ENCODE measurements at places on chromosomes 5 and 9.

GRCh38 chr5:172834415-172835289, 601 bp downstream of the ERGIC1 start:
- DNase-seq, result no peak

DNA sequence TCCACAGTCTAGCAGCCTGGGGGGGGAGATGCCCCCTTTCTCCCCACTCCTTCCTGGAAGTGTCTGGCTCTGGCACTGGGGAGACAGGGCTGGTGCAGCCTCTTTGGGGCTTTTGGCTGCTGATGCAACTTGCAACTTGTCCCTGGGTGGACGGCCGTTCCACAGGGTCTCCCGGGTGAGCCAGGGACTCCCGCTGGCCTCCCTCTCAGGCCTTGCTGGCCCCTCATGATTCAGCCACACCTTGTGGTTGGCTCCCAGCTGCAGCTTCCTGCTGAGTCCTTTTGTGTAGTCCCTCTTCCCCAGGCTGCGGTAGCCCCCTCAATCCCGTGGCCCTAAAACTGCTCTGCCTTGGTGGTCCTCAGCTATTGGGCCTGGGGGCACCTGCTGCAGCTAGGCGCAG, 283.5 kb downstream of the PBX3 start:
- no peak for DNase-seq

DNA sequence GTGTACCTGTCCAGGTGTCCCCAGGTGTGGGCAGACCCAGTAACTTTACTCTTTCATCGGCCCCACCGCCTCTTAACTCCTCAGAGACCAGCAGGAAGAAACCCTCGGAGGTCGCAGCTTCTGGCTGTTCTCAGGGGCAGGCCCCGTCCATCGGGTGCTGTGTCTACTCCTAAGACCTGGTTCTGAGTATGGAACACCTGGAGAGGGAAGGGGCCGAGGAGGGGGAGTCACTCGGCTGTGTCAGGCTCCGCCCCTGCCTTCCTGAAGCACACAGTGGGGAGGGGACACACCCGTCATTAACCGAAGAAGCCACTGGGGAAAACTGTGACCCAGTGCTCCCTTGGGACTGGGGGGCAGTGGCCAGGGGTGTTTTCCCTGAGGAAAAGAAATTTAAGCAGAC, 22.3 kb downstream of the NTNG2 start:
- no peak for DNase-seq

- no peak for DNase-seq
Observed at GRCh38 chr5:143425835-143426234, 22.3 kb upstream of the NR3C1 start.

- DNase-seq, result no peak
Observed at GRCh38 chr5:57410374-57411320, 72.0 kb downstream of the ACTBL2 start.

GRCh38 chr5:152634586-152634985, 229.5 kb upstream of the NMUR2 start:
- peak; percentile 55 for DNase-seq

GRCh38 chr9:68560071-68560844, 19.6 kb upstream of the TMEM252 start:
- DNase-seq, result no peak

DNA sequence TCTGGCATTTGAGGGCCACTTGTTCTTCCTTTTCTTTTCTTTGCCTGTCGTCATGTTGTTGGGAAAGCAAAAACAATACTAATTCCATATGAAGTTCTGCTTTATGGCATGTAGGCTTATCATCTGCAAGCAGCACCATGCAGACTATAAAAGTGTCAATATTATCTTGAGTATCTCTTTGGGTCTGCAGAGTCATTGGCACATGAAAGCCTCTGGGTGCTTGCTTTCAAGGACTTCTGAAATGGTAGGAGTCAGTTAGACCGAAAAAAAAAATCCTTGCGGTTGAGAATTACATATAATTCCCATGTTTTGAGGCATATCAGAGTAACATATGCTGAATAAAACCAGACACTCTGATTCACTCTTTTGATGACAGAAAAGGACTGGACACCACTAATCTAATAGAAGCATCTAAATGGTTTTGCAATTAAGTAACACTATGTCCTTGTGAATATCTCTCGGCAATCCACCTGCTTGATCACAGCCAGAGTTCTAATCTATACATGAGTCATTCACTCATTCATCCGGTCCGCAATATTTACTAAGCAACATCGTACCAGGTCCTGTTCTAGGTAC, 44.4 kb downstream of the GNAQ start:
- DNase-seq, result no peak

- no peak for DNase-seq
Observed at GRCh38 chr5:94218374-94218773, 400.0 kb downstream of the KIAA0825 start.

GRCh38 chr5:172837640-172838039, 3.6 kb downstream of the ERGIC1 start:
- no peak for DNase-seq

DNA sequence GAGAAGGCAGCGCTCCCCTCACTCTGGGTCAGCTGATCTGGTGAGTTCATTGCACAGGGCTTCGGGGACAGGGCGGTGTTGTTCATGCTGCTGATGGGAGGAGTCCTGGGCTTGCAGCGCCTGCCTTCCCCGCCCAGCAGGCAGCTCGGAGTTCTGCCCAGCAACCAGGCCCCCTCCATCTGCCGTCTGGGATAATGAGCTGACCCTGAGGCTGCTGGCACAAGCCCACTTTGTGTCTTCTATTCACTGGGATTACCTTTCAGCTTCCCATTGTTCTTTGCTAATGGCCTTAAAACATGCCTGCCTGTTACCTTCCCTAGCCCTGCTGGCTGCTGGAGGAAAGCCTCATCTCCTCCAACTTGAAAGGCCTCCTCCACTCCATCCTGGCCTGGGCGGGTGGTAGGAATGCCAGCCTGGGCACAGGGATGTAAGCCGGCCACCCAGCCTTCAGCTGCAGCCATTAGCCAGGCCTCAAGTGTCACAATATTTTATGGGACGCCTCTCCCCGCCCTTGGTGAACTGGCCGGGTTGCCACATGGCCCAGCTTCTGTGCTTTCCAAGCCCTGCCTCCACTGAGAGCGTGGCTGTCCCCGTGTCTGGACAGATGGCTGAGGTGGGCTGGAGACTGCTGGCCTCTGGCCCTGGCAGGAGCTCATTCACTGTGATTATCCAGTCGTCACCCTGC, 70.4 kb downstream of the GADD45G start:
- peak; percentile 82 for DNase-seq

- DNase-seq, result no peak
Observed at GRCh38 chr9:111683392-111683791, 22.0 kb downstream of the GNG10 start.

GRCh38 chr9:125949703-125950460, 202.7 kb downstream of the PBX3 start:
- no peak for DNase-seq

DNA sequence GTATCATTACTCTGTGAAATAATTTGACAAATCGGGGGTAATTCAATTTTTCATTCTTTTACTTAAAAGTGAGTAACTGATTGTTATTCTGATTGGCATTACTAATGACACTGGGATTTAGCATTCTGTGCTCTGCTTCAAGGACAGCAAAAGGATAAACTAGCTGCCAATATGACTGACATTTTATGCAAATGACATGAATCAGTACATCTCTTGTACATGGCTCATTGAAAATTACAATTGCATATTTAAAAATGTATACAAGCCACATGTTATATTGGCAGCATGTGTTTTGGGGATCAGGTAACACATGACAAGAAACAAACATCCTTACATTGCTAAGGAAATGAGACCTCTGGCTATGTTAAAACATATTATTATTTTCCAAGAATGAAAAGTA, 79.0 kb downstream of the SMC2 start:
- DNase-seq, result no peak

DNA sequence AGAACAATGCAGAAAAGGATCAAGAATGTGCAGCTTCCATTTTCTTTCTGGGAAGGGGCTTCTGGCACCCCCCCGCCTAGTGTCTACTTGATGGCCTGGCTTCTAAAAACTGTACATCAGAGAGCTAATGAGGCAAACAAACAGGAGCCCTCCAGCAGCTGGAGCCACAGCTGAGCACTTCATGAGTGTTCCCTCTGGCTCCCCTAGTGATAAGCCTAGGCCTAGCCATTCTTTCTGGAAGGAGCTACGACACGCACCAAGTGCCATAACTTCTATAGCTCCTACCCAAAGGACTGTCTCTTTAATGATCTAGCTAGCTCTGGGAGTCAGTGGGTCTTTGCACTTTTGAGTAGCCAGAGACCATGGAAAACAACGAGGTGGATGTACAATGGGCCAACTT, 66.1 kb downstream of the DNAH5 start:
- DNase-seq, result no peak

GRCh38 chr5:164763206-164763605, 1257.8 kb downstream of the MAT2B start:
- DNase-seq, result no peak

GRCh38 chr5:140401362-140402257, at the start of gene ANKHD1:
Gene ANKHD1, plus strand, starts transcription at chr5:140401833. Its CDS starts 135 bp downstream, at chr5:140401968.
- peak; percentile 100 for DNase-seq

GRCh38 chr5:90650767-90651166, 92.2 kb downstream of the ADGRV1 start:
- no peak for DNase-seq

DNA sequence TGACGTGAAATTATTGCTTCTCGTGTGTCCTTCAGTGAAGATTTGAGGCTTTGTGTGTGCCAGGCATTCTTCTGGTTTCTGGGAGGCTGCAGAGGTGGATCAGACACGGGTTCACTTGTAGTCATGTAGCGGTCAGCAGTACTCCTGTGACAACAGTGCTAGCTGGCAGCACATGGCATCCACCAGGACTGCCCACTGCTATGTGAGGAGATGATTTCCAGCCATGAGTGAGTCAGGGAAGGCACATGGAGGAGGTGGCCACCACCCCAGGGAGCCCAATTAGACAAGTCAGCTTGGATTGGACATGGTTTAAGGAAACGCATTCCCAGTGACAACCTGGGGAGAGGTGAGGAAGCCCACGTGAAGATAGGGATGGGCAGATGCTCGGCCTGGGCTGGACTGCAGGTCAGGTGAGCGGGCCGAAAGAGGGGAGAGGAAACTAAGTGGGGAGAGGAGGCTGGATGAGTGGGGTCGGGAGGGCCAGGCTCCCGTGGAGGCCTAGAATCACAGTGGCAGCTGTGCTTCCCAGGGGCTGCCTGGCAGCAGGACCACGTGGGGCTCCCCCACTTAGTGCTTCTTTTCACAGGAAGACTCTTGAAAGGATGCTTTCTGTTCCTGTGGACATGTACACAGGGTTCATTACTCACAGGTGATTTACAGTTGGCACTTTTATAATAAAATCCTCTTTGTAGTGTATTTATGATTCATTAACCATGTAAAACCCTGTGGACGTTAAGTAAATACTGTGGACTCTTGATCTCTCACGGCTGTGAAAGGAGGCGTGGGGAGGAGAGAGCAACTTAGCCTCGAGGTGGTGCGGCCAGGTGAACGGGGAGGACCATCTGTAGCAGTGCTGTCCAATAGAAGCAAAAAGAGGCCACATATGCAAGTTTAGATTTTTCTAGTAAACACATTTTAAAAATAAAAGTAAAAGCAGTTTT, 80.0 kb upstream of the OTULINL start:
- DNase-seq, result no peak

DNA sequence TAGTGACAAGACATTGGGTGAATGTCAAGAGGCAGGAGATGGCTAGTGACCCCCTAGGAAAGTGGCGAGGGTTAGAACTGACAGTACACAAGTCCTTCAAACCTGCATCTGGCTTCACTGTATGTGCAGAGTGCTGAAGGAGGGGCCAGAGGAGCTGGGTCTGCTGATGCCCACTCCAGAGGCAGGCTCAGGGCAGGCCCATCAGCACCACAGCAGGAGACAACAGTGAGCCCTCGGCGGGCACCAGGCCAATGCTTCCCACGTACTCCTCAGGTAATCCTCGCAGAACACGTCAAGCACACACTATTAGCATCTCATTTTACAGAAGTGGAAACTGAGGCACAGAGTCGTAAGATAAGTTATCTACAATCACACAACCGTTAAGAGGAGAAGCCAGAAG, 76.1 kb upstream of the SH3PXD2B start:
- no peak for DNase-seq

Data from neuronal stem cell (in vitro differentiated cells).